ENCODE measurements at places on chromosomes 4 and X. TPM values are rescaled to one million over a fixed set of nuclear protein-coding genes. Genes with fewer than 3 reads are reported as not detected.

- H3K27ac ChIP-seq, result peak overlapping the region; percentile 81
- DNase-seq, result no peak
- peaks cover 43% of the 10 kb centered on the region for H3K4me1 ChIP-seq
- no peaks in the 10 kb centered on the region for H3K27me3 ChIP-seq
- peaks cover 45% of the 10 kb centered on the region for H3K36me3 ChIP-seq
These were observed 2.2 kb downstream of the NFKB1 start for GRCh38 chr4:102503301-102503746.

- peaks cover 15% of the 10 kb centered on the region for H3K27me3 ChIP-seq
- H3K36me3 ChIP-seq, result peaks cover 8% of the 10 kb centered on the region
- H3K4me1 ChIP-seq, result peaks cover 8% of the 10 kb centered on the region
- no peak overlapping the region for H3K27ac ChIP-seq
These were observed 3.3 kb upstream of the RPS4X start for GRCh38 chrX:72280321-72280845.

The BEX4 gene
- 9.0 TPM for total RNA-seq

GRCh38 chrX:3231766-3232165 lies 114.7 kb downstream of the MXRA5 start:
- no peak overlapping the region for H3K4me3 ChIP-seq
- no peaks in the 10 kb centered on the region for H3K4me1 ChIP-seq
- no peak overlapping the region for H3K27ac ChIP-seq
- DNase-seq, result no peak

- DNase-seq, result no peak
- H3K4me3 ChIP-seq, result no peak overlapping the region
- H3K4me1 ChIP-seq, result peaks cover 29% of the 10 kb centered on the region
- no peak overlapping the region for H3K27ac ChIP-seq
- peaks cover 32% of the 10 kb centered on the region for H3K36me3 ChIP-seq
These were observed 13.6 kb upstream of the PTTG2 start for GRCh38 chr4:37946503-37947179.

The FAM149A gene
- 0.29 TPM for total RNA-seq

DNA sequence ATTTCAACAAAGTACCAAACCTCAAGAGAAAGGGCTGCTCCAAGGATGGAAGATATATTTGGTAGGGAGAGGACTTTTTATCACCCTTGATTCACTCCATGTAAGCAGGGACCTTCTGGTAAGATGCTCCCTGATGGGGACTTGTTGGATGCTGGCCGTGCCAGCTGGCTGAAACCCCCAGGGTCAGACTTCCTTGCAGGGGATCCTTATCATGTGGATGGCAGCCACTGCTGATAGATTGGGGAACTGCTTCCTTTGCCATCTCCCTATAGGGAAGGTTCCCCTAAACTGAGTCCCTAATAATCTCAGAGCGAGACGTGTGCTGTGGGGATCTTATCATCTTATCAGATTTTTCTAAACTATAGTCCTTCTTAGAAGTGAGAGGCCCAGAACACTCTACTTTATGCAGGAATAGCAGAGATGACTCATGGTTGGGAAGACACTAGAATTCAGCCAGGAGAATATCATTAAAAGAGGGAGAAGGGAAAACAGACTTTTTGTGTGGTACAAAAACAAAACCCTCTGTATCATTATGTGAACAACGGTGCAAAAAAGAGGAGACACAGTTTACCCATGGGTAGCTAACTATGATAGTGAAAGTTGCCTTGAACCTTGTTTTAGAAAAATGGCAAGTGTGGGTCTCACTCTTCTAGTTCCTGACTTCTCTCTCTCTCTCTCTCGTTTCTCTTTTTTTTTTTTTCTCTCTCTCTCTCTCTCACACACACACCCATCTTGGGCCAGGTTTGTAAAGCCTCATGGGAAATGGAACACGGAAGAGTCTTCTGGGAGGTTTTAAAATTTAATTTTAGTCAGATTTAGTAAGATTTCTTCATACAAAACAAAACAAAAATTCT lies 16.1 kb downstream of the RHOH start:
- peaks cover 90% of the 10 kb centered on the region for H3K4me1 ChIP-seq
- H3K27me3 ChIP-seq, result no peaks in the 10 kb centered on the region
- DNase-seq, result peak; percentile 33
- H3K36me3 ChIP-seq, result peaks cover 91% of the 10 kb centered on the region

- peaks cover 7% of the 10 kb centered on the region for H3K4me1 ChIP-seq
- H3K27ac ChIP-seq, result no peak overlapping the region
- peak overlapping the region; percentile 71 for H3K4me3 ChIP-seq
- no peaks in the 10 kb centered on the region for H3K36me3 ChIP-seq
- DNase-seq, result no peak
- H3K27me3 ChIP-seq, result peaks cover 2% of the 10 kb centered on the region
These were observed 614 bp downstream of the BEX3 start for GRCh38 chrX:103376979-103377324.

The PWWP3B gene
- not detected for total RNA-seq

- H3K27me3 ChIP-seq, result peaks cover 24% of the 10 kb centered on the region
- H3K4me3 ChIP-seq, result no peak overlapping the region
- H3K36me3 ChIP-seq, result no peaks in the 10 kb centered on the region
- H3K4me1 ChIP-seq, result no peaks in the 10 kb centered on the region
- DNase-seq, result no peak
- H3K27ac ChIP-seq, result no peak overlapping the region
These were observed 6.0 kb upstream of the CWH43 start for GRCh38 chr4:48979914-48980579.

- no peak overlapping the region for H3K27ac ChIP-seq
- no peak for DNase-seq
- peaks cover 4% of the 10 kb centered on the region for H3K27me3 ChIP-seq
- no peaks in the 10 kb centered on the region for H3K4me1 ChIP-seq
- no peaks in the 10 kb centered on the region for H3K36me3 ChIP-seq
- no peak overlapping the region for H3K4me3 ChIP-seq
These were observed 12.4 kb upstream of the LONRF3 start for GRCh38 chrX:118961866-118962560.

DNA sequence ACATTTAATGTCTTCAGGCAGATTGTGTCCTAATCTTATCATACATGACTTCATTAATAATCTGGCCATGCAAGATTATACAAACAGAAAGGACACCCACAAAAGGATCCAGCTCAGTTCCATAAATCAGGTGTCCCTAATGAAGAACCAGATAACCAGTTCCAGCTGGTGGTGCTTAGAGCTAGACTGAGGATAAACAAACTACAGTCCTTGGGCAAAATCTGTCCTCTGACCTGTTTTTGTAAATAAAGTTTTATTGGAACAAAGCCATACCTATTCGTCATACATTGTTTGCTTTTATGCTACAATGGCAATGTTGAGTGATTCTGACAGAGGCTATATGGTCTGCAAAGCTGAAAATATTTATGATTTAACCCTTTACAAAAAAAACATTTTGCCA lies 199.5 kb downstream of the MID1IP1 start:
- H3K36me3 ChIP-seq, result no peaks in the 10 kb centered on the region
- no peak for DNase-seq
- no peaks in the 10 kb centered on the region for H3K27me3 ChIP-seq
- no peak overlapping the region for H3K4me3 ChIP-seq

DNA sequence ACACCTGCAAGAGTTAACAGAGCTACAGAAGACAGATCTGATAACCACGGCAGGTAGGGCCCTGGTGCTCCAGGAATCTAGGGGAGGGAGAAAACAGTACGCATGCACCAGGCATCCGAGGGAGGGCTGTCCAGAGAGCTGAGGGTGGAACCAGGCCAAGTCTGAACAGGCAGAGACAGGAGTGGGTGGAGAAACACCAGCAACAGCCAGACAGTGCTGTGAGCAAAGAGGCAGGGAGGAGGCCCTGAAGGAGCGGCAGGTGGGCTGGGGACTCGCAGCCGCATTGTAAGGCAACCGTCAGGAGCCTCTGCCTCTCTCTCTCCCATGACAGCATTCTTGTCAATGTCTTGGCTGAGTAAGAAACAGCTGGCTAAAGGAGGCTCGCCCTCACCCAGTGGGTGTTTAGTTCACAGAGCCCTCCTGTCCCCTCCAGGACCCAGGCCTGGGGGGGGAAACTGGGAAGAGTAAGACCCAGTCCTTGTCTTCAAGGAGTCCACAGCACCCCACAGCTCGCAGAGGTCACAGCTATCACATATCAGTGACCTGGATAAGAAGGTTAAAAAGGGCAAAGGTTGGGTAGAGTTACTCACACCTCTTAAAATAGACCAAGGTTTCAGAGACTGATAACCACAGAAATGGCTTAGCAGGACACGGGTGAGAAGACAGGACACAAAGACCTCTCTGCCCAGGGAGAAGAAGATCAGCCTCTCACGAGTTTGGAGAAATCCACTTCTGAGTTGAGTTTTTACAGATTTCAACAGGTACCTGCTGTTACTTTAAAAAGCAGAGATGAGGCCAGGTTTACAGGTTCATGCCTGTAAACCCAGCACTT lies 10.5 kb downstream of the ACSL1 start:
- no peak for DNase-seq
- peaks cover 27% of the 10 kb centered on the region for H3K4me1 ChIP-seq

The NPY2R gene
- total RNA-seq, result not detected

GRCh38 chrX:17700976-17701375 lies 36.3 kb upstream of the SCML1 start:
- H3K27ac ChIP-seq, result no peak overlapping the region
- no peaks in the 10 kb centered on the region for H3K36me3 ChIP-seq
- H3K4me3 ChIP-seq, result no peak overlapping the region

GRCh38 chrX:11764602-11765067 lies 6.6 kb downstream of the MSL3 start:
- peaks cover 68% of the 10 kb centered on the region for H3K36me3 ChIP-seq
- DNase-seq, result no peak
- peak overlapping the region; percentile 82 for H3K27ac ChIP-seq
- peak overlapping the region; percentile 56 for H3K4me3 ChIP-seq
- peaks cover 56% of the 10 kb centered on the region for H3K4me1 ChIP-seq

DNA sequence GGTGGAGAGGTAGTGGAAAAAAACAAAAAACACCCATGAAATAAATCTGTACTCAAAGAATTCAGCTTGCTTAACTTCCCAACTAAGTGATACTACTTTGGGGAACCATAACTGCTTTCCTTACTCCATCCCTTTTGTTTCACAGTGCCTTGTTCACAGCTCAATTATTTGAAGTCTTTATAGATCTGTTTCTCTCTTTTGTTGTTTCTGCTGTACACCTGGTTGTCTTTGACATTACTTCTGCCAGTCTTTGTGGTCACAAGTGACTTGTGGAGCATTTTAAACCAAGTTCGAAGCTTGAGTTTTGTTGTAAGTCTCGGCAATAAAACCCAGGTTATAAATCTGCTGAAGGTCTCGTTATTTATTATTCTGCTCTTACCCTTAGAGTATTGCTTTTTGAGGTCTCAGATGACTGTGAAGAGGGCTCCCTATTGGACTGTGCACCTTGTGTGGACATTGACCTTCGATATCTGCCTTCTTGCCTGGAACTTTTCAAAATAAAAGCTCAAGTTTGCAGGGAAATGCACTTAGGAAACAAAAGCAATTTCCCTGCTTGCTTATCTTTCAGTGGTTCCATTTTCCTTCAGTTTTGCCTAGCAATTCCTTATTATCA lies 59.8 kb downstream of the ANK2 start:
- no peaks in the 10 kb centered on the region for H3K36me3 ChIP-seq
- H3K27me3 ChIP-seq, result no peaks in the 10 kb centered on the region
- H3K27ac ChIP-seq, result no peak overlapping the region

DNA sequence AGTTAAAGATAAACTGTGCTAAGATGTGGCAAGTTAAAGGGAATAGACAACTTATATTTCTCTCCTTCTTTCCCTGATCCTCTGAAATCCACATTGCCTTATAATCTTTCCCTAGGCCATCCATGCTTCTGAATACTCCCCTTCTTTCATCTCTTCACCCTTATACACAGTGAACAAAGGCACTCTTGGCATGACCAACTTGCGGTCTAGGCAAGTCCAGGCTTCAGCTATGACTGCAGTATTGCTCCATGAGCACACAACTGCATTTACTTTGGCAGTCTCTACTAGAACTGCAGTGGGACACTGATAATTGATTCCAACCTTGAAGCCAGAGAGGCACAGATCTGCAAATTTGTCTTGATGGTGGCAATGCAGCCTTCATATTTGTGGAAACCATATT lies 24.2 kb upstream of the UBA6 start:
- H3K4me3 ChIP-seq, result no peak overlapping the region
- no peak for DNase-seq
- peaks cover 8% of the 10 kb centered on the region for H3K4me1 ChIP-seq
- H3K27me3 ChIP-seq, result no peaks in the 10 kb centered on the region

DNA sequence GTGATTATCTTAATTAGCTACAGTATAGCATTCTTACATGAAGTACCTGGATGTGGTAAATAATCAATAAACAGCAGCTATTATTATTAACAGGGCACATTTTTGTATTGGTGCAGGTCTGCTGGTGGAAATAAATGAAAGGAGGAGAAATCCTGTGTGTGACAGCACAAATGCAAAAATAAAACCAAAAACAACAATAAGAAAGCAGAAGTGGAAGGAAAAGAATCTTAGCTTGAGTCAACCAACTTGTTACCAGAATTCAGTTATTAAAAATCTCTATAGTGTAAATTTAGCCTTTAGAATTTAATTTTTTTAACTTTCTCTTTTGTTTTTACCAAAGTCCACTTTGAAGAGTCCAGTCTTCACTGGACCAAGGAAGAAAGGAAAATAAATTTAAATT lies 63.1 kb upstream of the LSM6 start:
- peaks cover 21% of the 10 kb centered on the region for H3K27me3 ChIP-seq
- DNase-seq, result no peak
- H3K27ac ChIP-seq, result no peak overlapping the region
- H3K4me1 ChIP-seq, result no peaks in the 10 kb centered on the region
- no peaks in the 10 kb centered on the region for H3K36me3 ChIP-seq

Data from activated CD8-positive, alpha-beta T cell treated with anti-CD3 and anti-CD28 coated beads, Interleukin-2, amount 10 ng/mL, durations not matched to agents 7 days and 5 days (primary cell).